ENCODE measurements at places on chromosomes 7 and 10.

- DNase-seq = no peak
Observed at GRCh38 chr7:30549931-30550493, 44.7 kb upstream of the GARS1 start.

DNA sequence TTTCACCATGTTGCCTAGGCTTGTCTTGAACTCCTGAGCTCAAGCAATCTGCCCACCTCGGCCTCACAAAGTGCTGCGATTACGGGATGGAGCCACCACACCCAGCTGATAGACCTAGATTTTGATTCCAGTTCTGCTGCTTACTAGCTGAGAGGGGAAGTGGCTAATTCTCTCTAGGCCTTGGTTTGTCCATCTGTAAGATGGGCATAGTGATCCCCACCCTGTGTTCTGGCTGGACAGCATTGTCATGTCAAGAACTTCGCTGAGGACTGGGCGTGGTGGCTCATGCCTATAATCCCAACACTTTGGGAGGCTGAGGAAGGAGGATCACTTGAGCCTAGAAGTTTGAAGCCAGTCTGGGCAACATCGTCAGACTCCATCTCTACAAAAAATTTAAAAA lies 17.4 kb upstream of the CCL24 start:
- no peak for DNase-seq

DNA sequence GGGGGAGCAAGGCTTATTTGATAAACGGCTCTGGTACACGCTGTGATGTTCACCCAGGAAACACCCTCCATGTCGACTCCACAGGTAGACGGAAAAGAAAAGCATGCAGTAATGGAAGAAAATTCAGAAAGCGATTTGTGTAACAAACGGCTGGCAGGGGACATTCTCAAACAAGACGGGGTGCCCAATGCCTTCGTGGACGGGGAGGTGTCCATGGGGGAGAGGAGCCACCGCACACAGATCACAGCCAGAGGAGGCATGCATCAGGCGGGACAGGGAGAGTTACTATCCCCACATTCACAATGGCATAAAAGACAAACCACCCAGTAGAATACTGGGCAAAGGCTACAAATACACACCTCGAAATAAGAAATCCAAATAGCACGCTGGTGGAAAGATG lies 20.1 kb downstream of the CNPY1 start:
- DNase-seq = no peak

GRCh38 chr7:20075992-20076820 lies 141.0 kb downstream of the MACC1 start:
- DNase-seq = no peak

DNA sequence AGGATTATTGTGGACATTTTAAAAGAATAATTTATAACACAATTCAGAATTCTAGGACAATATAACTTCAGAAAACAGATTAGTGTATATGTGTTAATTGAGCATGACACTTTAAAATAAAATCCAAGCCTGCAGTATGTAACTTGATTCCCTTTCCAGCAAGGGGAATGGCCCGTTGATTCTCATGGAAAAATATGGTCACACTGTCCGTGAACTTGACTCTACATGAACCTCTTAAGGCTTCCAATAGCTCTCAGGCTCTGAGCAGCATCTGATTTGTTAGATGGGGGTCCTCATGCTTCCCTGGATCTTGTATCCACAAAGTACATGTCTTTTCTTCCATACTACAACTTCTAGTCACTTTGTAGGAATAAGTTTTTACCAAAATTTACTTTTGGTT lies 85.5 kb upstream of the AKR1E2 start:
- no peak for DNase-seq

- DNase-seq = no peak
Observed at GRCh38 chr10:95500649-95501048, 60.5 kb downstream of the SORBS1 start.

- DNase-seq = no peak
Observed at GRCh38 chr10:13110908-13111307, 10.9 kb downstream of the OPTN start.

DNA sequence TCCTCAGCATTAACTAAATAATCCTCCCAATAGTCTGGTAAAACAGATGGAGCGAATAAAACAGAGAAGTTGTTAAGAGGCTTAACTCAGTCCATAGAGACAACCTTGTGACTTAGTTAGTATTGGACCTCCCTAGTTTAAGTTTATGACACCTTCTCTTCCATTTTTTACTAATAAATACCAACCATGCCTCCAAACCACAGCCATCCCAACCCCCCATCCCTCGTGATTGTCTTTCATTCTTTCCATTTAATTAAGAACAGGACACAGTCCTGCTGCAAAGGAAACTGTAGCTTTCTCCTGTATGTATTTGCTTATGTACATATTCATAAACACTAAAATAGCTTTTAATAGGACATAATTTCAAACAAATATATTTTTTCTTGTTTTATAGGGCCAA lies 238.2 kb downstream of the SEMA3D start:
- no peak for DNase-seq

DNA sequence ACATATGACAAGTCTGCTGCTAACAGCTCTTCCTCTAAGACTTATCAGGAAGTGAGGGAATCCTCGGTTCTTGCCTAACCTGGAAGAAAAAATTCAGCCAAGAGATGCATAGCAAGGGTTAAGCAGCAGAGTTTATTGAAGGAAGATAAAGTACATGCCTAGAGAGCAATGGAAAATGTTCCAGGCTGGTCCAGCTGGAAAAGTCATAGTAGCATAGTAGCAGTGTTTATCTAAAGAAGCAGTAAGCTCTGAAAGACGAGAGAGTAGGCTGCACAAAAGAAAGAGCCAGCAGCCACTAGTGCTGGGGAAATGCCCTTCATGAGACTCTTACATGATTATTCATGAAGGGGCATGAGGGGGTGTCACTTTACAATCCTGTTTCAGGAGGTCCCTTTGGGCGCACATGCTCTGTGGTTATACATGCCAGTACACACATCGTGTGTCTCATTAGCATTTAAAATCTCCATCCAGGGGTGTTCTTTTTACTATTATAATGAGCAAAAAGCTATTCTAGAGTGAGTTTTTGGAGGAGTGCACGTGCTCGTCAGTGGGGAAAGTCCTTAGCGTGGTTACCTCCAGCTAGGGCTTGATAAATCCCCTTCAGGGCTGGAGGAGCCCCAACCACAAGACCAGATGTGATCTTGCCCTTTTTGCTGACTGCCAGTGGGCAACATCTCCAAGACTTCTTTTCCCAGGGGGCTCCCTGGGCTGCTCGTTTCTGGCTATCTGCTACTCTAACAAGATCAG lies 716.1 kb downstream of the PARD3 start:
- no peak for DNase-seq

DNA sequence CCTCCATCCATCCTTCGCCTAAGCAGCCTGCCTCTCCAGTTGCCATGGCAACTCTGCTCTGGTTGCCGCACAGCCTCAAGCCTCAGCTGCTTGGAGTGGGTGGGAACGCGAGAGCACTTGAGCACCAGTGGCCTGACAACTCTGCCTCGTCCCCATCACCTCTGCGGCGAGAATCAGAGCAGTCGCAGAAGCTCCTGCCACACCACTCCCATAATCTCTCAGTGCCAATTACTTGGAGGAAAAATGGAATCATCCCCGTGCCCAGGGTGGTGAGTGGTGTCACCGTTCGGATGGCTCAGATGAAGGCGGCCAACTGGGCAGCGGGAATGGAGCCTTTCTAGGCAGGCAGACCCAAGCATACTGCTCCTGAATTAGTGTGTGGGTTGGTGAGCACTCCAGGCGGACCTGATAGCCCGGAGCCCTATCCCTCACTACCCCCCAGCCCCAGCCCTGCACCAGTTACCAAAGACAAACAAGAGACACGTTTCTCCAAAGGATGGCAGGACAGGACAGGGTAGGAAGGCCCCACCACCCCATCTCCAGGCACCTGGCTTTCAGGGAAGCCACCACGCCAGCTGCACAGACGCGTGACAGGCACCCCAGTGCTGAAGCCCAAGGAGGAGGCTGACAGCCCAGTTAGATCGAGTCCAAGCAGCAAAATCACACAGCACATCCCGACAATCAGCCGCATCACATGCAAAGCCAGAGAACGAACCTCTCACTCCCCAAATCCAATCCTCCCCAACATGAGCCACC lies 335.4 kb downstream of the PTPRN2 start:
- DNase-seq = no peak

DNA sequence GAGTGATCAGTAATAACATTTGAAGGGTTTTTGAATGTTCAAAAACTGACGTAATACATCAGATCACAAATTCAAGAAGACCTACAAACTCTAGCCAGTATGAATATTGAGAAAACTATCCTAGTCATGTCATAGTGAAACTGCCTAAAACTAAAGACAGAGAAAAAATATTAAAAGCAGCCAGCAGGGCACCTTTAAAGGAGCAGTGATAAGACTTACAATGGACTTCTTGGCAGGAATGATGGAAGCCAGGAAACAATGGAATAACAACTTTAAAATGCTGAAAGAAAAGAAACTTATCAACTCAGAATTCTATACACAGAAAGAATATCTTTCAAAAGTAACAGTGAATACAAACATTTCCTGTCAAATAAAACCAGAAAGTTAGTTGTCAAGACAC lies 78.3 kb upstream of the CTBP2 start:
- no peak for DNase-seq

DNA sequence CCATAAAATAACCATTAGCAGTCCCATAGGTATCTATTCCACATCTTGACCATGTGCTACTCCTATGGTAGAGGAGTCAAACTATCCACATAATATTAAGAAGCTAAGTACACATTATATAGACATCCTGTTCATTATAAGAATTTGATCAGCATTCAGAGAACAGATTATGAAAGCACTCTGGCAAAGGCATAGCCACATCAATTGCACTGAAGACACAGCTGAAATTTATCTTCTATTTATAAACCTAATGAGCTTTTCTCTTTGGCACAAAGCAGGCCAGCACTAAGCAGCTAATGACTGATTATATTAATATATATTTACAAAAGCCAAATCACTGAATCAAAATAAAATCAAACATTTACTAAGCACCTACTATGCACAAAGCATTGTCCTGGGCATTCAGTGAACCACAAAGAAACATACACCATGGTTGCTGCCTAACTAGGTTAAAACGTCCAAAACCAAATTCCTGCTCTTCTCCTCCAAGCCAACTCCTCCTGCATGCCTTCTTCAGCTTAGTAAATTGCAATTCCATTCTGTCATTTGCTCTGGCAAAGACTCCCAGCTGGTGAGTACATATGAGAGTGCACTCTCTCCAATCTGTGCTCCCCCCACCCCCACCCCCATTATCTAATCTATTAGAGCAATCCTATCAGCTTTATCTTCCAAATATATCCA lies 122.6 kb upstream of the ASAH2 start:
- DNase-seq = peak; percentile 7

GRCh38 chr7:32243687-32244290 lies 173.6 kb upstream of the PDE1C start:
- DNase-seq = no peak

DNA sequence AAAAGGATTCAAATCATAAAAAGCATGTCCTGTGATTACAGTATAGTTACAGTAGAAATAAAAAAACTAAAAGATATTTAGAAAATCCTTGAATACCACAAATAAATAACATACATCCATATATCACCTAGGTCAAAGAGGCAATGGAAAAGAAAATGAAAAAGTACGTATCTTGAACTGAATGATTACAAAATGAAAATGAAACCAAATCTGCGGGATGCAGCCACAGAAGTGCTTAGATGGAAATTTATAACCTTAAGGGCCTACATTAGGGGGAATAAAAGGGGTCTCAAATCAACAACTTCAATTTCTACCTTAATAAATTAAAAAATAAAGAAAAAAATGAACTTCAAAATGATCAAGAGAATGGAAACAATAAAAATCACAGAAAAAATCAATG lies 879.0 kb upstream of the CELF2 start:
- no peak for DNase-seq

DNA sequence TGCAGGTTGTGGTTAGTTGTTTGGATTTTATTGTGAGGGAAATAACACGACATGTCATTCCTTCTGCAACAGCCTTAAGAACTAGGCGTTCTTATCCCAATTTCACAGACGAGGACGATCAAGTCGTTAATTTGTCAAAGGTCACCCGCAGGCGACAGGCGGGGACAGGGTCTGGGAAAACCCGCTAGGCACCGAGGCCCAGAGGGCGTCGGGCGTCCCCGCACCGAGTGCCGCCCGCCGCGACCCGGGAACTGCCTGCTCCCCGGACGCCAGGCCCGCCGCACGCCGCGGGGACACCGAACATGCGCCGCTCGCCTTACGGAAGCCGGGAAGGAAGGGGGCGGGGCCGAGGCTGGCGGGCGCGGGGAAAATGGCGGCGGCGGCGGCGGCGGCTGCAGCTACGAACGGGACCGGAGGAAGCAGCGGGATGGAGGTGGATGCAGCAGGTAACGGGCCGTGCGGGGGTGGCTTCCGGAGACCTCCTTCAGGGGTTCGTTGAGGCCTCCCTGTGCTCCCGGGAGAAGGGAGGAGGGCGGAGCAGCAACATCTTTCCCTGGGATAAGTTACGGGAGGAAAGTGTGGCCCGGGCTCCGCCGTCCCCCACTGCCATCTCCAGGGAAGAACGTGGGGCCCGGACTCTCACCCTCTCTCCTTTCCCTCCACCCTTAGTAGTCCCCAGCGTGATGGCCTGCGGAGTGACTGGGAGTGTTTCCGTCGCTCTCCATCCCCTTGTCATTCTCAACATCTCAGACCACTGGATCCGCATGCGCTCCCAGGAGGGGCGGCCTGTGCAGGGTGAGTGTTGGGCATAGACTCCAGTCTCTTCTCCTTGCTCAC lies at the start of gene COPS6:
Gene COPS6 (plus strand): TSS at position 349 of the 837 bp plus-strand sequence. CDS start 22 bp downstream, at position 371.
- peak; percentile 51 for DNase-seq

DNA sequence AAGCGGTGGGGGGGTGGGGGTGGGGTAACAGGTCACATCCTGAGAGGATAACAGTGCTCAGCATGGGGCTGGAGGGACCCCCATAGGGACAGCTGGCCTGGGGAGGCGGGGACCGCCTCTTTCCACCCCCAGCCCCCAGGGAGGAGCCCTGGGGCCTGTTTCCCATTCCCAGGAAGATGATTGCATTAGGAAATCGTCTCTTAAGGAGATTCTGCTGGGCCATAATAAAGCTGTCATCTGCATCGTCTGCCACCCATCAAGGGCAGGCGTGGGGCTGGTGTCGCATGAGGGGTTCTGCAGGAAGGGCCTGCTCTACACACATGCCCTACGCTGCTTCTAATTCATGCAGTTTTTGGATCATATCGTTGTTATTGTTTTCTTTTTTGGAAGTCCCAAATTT lies 17.2 kb downstream of the RET start:
- no peak for DNase-seq

GRCh38 chr7:756231-756927 lies 29.3 kb upstream of the PRKAR1B start:
- DNase-seq = no peak

GRCh38 chr7:73746378-73746777 lies 7.8 kb upstream of the ABHD11 start:
- no peak for DNase-seq

DNA sequence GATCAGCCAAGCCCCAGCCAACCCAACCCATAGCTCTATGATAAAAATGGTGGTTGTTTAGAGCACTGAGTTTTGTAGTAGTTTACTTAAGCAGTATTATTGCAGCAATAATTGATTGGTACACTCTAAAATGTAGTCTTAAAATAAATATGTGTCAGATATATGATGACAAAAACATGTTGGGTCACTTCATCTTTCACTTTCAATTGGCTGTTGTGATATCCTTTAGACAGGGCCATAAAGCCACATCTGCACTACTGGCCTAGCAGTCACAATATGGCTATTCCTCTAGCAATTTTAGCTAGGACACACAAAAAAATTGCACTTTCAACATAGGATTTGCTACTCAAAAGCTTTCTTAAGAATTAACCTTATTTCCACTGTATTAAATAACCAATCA lies 5.9 kb upstream of the CAV1 start:
- DNase-seq = no peak

All from brain microvascular endothelial cell (primary cell).